SHP77 (cell line): ENCODE measurements at places on chromosomes 3 and 15.
A peak's percentile ranks its signal among the peaks of the same experiment; 100 is the strongest.

- no peak for DNase-seq
Measured at GRCh38 chr3:193853511-193854219, 260.7 kb downstream of the OPA1 start.

- no peak for DNase-seq
Measured at GRCh38 chr3:38059591-38059990, 20.6 kb downstream of the DLEC1 start.

DNA sequence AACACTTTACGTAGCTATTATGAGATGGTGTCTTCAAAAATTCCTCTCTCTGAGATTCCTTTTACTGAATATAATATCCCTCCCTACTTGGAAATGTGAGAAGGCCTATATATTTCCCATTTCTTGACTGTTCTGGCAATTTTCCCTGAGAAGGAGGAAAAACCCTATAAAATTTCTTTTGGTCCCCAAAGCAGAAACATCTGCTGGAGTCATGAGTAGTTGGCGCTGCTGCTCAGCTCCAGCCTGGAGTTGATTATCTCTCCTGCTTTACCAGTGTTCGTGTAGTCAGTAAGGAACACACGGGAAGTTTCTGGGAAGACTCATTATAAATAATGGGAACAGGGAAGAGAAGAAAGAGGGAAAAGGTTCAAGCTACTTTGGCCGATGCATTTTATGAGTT lies 680.1 kb downstream of the EPHA3 start:
- no peak for DNase-seq

GRCh38 chr15:39834256-39834655 lies 51.6 kb upstream of the FSIP1 start:
- no peak for DNase-seq

DNA sequence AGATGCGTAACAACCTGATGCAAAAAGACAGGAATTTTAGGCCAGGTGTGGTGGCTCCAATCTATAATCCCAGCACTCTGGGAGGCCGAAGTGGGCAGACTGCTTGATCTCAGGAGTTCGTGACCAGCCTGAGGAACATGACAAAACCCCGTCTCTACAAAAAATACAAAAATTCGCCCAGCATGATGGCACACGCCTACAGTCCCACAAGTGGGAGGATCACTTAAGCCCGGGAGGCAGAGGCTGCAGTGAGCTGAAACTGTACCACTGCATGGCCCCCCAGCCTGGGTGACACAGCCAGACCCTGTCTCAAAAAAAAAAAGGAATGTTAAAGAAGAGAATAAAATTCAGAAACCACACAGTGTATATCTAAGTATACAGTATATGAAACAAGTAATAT lies 40.7 kb downstream of the PTPN9 start:
- DNase-seq: no peak

DNA sequence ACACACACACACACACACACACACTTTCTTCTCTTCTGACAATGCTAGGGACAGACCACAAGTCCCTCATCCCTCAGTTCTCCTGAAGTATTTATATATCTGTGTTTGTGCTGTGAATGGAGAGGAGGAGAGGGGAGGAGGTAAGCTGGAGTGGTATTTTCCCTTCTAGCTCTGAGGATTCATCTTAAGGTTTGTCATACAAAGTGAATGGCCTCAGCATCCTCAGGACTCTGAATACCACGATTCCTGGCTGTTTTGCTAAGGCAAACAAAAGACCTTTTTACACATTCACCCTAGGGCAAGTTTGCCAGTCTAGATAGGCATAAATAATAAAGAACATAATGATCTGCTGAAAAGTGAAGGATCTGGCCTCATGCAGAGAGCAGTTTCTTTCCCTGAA lies 65.7 kb upstream of the CHMP2B start:
- no peak for DNase-seq

DNA sequence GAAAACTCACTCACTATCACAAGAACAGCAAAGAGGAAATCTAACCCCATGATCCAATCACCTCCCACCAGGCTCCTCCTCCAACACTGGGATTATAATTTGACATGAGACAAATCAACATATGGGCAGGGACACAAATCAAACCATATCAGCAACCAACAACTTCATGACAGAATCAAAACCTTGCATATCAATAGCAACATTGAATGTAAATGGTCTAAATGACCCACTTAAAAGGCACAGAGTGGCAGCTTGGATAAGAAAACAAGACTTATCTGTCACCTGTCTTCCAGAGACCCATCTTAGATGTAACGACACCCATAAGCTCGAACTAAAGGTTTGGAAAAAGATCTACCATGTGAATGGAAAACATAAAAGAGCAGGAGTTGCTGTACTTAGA lies 40.8 kb downstream of the HDGFL3 start:
- DNase-seq: no peak

DNA sequence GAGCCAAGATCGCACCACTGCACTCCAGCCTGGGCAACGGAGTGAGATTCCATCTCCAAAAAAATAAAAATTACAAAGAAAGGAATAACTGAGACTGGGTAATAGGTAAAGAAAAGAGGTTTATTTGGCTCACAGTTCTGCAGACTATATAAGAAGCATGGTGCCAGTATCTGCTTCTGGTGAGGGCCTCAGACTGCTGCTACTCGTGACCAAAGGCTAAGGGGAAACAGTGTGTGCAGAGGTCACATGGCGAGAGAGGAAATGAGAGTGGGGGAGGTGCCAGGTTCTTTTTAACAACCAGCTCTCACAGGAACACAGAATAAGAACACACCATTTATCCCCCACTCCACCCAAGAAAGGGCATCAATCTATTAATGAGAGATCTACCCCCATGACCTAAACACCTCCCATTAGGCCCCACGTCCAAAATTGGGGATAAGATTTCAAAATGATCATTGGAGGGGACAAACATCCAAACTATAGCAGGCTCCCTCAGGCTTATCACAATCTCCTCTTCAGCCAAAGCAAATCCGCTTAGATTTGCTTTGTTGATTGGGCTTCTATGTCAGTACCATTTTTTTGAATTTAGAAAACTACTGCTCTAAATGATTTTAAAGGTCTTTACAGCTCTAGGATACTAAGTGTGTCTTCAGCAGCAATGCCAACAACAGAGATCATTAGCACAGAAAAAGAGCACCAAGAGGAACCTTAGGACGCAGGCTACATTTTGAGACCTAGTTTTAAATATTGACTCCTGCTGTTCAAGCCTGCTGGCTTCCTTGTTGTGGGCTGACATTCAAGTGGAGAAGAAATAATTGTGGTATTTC lies 84.2 kb upstream of the TBL1XR1 start:
- DNase-seq: no peak

DNA sequence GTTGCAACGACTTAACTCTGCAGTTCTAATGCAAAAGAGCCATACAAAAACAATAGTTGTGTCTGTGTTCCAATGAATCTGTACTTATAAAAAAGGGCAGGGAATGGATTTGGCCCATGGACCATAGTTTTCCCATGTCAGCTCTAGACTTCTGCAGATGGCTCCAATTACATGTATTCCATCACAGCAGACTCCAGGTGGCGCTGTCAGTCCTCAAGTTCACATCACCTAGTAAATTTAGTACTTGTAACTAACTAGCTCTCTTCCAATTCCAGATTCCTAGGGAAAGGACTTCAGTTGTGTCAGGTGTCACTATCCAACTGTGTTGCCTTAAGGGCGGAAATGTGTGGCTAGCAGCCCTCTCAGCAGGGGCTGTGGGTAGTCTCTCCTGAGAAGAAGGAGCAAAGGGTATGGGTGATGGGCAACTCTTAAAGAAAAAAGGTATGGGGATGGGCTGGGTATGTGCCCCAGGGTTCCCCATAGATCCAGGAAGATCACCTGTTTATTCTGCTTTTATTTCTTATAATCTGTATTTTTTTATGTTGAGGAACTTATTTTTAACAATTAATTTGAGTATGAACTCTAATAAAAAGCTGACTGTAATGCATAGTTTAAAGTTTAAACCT lies 36.2 kb downstream of the BBS4 start:
- peak; percentile 40 for DNase-seq

DNA sequence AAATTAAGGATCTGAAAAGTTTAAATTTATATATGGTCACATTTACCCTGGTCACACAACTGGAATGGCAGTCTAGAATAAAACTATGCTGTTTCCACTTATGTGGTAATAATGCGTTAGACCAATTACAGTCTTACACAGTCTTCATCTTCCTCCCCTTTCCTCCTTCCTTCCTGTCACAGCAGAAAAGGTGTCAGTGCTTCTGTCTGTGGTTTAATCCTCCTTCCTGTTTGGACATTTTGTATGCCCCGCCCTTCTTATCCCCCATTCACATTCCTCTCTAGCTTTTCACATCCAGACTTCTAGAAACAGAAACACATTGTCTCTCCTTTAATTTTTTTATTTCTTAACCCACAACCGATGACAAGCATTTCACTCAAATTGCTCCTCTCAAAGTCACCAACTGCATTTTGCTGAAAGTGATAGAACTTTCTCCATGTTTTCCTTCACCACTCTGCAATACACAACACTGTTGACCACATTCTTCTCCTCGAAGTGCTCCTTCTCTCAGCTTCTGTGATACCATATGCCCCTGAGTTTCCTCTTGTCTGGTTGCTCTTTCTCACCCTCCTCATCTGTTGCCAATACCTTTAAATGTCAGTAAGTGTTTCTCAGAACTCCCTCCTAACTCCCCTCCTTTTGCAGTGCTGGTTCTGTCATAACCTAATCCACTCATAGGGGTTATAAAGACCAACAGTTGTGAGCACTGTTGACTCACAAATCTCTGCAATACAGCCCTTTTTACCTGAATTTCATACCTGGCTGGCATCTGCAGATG lies 271.6 kb downstream of the UBE2E2 start:
- DNase-seq: no peak

GRCh38 chr3:77001062-77001701 lies 38.7 kb upstream of the ROBO2 start:
- no peak for DNase-seq

DNA sequence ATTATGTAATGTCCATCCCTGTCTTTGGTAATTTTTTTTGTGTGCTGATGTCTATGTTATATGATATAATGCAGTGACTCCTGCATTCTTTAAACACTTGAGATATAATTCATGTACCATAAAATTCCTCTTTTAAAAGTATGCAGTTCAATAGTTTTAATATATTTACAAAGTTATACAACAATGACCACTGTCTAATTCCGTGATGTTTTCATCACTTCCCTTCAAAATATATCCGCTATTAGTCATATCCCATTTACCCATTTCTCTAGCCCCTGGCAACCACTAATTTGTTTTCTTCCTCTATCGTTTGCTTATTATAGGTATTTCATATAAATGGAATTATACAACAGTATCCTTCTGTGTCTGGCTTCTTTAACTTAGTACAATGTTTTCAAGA lies 64.9 kb upstream of the SUCLG2 start:
- DNase-seq: no peak

GRCh38 chr15:22936577-22937472 lies 43.3 kb downstream of the CYFIP1 start:
- DNase-seq: no peak

GRCh38 chr15:82640672-82641071 lies 6.5 kb downstream of the CPEB1 start:
- DNase-seq: no peak

- DNase-seq: no peak
Measured at GRCh38 chr3:139425745-139426400, 36.4 kb upstream of the COPB2 start.

DNA sequence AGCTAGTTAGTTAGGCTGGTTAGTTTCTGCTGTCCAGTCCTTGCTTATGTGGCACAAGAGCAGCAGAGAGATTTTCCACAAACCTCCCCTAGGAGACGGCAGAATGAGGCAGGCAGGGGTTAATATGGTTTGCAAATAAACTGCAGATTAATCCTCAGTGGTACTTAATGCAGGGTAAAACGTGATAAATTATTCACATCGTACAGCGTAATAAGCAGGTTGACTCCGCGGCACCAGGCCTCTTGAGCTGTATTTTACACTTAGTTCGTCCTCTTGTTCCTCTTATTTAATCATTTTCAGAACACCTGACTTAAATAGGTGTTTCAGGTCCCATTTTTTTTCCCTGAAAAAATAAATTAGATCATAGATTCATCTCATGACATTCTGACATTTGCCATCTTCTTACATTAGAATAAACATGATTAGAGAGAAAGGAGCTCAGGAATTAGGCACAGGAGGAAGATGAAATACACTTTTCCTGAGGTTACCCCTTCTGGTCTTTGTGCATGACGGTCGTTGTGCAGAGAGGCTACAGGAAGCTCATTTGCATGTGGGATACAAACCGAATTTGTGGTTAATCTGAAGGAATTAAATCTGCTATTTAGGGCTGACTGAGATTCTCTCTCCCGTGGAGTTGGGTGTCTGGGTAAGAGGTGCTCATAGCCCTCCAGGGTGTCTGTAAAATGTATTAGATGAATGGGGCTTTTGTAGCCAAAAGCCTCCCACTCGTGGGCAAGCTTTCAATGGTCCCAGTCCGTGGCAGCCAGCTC lies 27.1 kb upstream of the VPS8 start:
- DNase-seq: no peak

- DNase-seq: no peak
Measured at GRCh38 chr15:70112074-70112395, 14.3 kb upstream of the TLE3 start.

DNA sequence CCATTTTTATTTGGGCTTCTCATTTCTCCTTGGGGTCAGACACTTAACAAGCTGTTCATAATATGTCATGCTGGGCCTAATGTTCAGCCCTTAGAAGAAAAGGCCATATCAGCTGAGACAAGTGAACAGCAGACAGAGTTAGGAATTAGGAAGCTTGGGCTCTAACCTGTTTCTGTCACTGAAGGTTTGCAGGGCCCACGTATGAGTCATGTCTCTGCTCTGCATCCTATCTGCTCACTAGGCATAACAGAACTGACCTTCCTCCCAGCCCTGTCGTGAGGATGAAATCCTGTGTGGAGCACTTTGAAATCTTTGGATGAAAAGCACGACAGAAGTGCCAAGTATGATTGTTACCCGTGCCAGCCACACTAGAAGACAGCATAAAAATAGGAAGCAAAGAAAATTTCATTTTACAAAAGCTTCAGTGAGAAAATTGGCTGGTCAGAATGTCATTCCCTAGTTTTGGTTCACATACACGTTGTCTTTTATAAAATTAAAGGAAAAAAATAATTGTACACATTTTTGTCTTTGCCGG lies 26.5 kb upstream of the CD47 start:
- no peak for DNase-seq

- DNase-seq: no peak
Measured at GRCh38 chr3:62845996-62846395, 29.2 kb downstream of the CADPS start.

- no peak for DNase-seq
Measured at GRCh38 chr15:46080016-46080415, 445.2 kb downstream of the SQOR start.

DNA sequence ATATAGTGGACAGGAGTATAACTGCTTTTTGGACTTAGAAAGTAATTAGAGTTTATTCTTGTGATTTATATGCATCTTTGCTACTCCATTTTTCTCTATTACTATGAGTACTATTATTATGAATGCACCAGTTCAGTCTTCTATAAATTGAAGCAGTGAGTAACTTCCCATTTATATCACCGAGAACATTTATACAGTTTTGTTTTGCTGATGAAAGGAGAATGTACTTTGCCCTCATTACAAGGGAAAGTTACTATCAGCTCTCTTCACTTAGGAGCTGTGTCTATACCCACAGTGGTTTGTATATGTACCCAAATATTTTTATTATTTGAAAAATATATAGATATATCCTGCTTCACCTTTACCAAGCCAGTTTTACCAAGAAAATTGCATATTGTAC lies 5.7 kb downstream of the KBTBD12 start:
- no peak for DNase-seq
